Left hindlimb (tissue), 1 donor: ENCODE measurements at places on chromosomes 5 and 9.

DNA sequence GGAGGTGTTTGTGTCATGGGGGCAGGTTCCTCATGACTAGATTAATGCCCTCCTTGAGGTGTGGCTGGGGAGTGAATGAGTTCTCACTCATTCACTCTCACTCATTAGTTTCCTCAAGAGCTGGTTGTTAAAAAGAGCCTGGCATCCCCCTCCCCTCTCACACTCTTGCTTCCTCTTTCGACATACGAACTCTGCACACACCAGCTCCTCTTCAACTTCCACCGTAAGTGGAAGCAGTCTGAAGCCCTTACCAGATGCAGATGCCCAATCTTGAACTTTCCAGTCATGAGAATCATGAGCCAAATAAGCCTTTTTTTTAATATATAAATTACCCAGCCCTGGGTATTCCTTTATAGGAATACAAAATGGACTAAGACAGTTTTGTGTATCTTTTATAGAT, 82.5 kb downstream of the SPRY4 start:
- DNase-seq = no peak

DNA sequence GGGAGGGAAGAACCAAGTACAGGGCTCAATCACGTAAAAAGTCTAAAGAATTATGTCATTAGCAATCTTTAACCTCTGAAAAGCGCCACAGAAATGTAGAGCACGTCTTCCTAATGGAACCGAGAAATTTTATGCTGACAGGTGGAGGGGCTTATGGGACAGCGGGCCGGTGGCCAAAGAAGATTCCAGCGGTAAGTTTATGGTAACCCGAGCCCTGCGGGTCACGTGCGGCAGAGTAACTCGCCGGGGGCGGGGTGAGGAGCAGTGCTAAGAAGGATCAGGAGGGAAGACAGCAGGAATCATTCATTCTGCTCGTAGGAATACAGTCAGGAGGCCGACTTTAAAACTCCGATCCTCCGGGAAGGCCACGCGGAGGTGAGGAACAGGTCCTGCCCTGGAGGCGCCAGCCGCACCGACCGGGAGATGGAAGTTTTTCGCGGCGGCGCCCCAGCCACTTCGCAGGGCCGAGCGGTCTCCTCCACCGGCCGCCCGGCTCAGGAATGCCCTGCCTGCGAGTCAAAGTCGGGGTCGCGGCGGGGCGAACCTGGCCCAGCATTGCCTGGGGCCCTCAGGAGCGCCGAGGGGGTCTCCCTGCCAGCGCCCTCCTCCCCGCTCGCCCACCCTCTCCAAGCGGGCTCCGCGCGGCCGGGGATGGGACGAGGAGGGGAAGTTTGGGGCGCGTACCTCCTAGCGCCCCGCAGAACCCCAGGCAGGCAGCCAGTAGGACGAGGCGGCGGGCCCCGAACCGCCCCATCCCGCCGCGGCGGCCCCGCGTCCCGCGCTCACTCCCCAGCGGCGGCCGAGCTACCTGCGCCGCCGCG, 101.8 kb downstream of the ESM1 start:
- DNase-seq = peak; percentile 82

DNA sequence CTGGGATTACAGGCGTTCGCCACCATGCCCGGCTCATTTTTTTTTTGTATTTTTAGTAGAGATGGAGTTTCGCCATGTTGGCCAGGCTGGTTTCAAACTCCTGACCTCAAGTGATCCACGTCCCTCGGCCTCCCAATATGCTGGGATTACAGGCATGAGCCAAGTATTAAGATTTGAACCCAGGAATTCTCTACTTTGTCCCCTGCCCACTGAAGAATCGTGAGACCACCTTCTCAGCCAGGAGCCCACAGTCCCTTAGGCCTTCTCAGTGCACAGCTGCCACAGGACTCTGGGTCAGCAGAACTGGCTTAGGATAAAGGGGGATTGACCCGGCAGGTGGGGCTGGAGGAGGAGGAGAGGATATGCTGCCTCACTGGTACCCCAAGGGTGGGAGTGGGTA, 13.4 kb downstream of the OLFML2A start:
- DNase-seq = no peak

DNA sequence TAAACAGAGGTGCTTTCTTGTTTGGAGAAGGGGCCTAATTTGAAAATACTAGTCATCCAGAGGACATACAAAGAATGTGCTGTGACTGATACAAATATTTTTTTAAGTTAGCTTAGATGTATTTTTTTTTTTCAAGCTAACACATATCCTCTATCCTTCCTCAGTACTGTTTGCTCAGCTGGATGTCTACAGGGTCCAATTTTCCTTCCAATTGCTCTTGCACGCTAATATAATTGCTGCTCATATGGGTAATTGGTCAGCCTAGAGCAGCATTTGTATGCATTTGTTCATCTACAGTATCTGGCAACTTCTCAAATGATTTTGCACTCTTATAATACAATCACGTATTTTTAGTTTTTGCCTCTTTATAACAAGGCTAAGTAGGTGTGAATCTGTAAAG, 84.7 kb downstream of the ZDHHC21 start:
- no peak for DNase-seq

DNA sequence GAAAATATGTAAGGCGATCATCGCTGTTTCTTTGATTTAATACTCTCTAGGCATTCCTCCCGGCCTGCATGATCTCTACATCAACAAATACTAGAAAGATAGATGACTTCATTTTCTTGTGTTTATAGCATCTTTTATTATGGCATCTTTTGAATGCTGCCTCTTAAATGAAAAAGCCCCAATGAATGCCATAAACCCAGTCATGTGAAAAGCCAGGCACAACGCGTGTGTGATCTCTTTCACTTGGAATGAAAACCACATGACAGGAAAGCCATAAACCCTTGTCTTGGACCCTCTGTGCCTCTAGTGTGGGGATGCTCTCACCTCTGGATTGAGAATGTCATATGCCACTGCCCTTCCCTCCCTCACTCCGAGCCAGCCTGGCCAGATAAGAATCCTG, 476.2 kb downstream of the SEMA5A start:
- no peak for DNase-seq

- DNase-seq = no peak
Measured at GRCh38 chr5:902129-902916, 9.6 kb downstream of the TRIP13 start.

DNA sequence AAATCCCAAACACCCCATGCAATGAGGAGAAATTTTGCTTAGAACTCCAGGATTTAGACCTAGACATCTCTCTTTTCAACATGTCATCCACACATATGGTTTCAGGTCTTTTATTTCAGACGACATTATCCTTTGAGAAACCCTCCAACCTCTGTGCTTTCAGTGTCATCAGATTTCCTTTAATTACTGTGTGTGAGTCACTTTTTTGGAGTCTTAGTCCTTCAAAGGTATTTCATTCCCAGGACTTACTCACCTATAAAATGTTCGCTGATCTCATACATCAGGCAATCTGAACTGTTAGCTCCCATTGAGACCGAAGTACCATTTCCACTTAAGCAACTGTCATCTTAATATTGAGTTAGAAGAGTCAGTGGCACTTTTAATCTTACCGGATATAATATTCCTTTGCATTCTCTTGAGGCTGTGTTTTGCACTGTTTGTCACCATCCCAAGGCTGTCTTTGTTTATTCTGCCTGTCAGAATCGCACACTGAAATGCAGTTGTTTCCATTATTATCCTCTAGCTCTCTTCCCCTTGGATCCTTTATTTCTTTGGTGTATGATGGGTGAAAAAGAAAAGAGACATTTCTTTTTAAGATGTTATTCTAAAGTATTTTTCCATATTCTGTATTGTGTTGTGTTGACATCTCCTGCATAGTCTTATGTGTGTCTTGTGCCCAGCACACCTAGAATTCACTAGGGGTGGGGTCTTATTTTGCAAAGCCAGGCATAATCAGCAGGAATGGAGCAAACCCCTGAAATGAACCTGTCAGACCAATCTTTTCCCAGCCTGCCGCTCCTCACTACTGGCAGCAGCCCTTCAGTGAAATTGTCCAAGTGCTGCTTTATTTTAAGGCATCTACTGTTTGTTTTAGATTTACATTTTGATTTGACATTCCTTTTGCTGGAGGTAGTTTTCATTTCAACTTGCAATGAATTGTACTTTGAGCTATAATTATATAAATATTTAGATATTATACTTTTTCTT, 155.4 kb downstream of the PAM start:
- no peak for DNase-seq

DNA sequence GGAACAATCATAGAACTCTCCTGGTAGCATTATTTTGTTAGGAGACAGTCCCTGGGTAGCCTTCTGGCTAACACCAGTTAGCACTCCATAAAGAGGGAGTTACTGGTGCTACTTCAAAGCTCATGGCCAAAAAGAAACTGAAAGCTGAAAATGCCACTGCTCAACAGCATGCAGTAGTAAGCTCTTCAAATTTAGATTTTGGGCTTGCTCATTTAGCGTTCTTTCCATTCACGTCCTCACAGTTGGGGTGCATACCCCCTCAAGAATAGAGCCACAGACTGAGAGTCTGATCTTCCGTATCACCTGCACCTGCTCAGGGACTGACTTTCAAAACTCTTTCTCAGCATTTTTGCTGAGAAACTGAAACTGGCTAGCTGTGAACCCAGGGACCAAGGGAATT, 24.7 kb downstream of the NTRK2 start:
- DNase-seq = no peak

DNA sequence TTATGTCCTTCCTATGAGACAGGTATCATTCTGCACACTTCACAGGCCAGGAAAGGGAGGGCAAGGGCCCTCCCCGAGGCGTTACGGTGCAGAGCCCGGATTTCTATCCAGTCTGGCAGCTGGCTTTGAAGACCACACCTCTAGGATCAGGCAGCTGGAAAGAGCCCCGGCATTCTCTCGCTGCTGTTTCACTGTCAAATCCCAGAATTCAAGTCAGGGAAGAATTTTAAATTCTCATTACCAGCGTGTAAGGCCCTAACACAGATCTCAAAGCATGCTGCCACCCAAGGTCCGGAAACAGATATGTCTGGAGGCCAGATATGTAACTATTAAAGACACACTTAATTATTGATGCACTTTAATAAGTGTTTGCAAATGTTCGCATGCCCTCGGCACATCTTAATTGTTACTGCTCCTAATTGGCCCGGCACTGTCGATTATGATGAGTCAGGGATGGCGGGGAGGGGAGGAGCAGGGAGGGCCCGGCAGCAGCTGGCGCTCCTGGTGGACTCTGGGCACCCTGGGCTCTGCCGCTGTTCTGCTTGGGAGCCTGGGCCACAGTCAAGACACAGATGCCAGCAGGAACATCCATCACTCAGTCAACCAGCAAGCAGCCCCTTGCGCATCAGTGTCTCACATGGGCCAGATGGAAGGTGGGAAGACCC, 76.3 kb upstream of the BARHL1 start:
- no peak for DNase-seq

DNA sequence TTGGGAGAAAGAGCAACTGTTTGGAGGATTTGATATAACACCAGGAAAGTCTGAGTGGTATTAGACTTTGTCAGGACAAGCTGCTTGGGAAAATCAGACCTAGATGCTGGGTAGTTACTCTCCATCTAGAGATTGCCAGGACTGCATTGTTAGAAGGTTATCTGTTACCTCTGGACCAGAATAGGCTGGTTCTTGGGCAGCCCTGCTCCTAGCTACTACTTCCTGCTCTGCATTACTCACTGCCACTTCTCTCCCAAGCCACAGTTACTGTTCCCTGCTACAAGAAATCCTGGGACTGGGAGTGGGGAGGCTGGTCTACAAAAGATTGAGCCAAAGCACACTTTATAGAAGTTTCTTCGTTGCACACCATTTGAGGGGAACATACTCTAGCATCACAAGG, 95.5 kb upstream of the KCNN2 start:
- no peak for DNase-seq

GRCh38 chr9:84238652-84239051, 101.9 kb downstream of the SLC28A3 start:
- DNase-seq = no peak

DNA sequence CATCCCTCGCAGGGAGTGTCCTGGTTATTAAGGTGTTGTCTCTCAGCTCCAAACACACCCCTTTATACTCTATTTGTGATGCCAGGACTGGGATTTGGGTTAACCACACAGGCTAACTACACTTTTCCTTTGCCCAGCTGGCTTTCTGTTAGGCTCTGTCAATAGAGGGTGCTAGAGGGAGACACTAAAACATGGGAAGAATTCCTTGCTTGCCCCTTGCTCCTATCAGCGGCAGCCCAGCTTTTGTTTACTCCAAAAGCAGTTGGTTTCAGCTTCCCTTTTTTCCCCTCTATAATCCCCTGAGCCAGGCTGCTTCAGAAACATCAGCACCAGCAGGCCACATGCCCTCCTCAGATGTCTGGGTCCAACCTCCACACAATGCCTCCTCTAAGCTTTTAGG, 297.1 kb downstream of the KCTD16 start:
- DNase-seq = peak; percentile 23
